NCI-H2081 (cell line): ENCODE measurements at places on chromosomes 1 and 21.

DNA sequence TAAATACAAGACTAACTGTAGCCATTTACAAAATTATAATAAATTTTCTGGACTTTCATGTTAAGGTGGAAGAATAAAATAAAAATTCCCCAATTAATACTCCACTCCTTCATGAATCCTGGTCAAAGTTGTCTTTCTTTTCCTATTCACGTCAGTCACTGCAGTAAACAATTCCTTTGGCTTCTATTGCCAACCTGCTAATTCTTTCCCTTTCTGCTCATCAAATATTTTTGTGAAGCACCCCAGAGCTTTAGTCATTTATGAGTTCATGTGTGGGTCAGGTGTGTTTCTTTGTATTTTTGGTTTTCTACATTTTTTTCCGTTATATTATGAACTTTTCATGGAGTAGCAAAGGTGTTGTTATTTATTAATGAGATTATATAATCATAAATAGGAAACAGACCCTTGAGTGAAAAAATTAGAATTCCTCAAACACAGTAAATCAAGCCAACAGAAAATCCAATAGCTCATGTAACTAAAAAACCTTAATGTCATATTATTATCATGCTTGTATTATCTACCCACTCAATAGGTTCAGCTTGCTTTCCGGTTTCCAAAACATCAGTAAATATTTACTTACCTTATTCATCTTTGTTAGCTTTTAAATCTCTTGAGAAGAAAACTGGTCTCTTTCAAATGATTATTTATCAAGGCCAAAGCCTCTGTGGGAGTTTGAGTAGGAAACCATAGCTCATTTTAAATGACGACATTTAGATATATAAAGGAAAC is 29.6 kb upstream of the PLA2G4A start:
- peak; percentile 44 for DNase-seq

DNA sequence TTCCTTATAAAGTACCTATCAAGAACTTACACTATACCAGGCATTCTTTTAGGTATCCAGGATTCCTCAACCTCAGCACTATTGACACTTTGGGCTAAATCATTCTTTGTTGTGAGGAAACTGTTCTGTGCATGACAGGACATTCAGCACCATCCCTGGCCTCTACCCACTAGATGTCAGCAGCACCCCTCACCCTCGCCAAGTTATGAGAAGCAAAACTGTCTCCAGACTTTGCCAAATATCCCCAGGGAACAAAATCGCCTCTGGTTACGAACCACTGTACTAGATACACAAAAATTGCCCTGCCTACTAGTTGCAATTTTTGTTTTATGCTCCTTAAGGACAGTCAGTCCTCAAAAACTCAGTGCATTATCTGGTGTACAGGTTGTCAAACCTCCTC is 35.7 kb downstream of the PALMD start:
- DNase-seq: no peak

DNA sequence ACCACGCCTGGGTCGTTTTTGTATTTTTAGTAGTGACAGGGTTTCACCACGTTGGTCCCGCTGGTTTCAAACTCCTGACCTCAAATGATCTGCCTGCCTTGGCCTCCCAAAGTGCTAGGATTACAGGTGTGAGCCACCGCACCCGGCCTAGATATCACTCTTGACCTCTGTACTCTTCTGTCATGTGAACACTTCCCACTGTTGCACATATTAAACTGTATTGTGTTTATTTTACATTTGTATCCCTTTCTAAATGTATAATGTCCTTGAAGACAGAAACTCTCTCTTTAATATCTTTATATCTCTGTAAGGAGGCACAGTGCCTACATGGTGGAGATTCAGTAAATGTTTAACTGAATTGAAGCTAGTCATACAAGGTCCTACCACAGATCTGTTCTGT is 19.3 kb upstream of the PSMD4 start:
- no peak for DNase-seq

DNA sequence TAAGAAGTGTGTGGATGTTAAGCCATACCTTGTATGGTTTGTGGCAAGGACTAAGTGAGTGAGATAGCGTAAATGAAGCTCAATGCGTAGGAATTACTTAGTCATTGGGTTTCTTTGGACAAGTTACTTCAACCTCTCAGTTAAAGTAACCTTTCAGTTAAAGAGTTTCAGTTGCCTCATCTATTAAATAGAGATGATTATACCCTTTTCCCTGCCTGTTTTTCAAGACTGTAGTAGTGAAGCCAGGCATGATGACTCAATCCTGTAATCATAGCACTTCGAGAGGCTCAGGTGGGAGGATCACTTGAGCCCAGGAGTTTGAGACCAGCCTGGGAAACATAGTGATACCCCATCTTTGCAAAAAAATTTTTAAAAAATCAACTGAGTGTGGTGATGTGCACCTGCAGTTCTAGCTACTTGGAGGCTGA is 6.3 kb downstream of the ZMPSTE24 start:
- DNase-seq: no peak

GRCh38 chr1:62373221-62373620 is 54.0 kb upstream of the KANK4 start:
- DNase-seq: no peak

DNA sequence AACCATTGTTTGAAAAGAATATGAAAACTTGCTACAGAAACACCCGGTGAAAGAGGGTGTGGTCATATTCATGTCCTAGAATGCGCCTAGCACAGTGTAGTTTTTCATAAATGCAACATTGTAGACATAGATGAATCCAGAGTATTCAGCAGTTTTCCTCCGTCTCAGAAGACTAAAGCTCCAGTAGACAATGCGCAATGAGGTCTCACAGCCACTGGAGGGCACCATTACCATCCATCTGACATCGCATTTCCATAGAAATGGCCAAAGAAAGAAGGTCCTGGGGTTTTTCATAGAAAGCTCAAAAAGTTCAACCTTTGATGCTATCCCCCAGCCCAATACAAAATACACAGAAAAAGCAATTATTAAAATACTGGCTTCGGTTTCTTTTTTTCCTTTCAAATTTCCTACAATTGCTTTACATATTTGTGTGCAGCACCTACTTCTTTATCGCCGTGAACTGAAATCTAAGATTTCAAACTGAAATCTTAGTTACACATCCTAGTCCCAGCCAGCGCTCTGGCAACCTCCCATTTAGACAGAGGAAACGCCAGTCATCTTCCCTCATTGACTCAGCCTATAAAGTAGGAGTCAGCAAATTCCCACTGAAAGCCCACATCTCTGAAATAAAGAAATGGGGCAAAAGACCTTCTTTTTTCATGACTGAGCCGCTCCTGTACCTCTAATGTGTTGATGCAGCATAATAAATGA is 3.9 kb upstream of the CD58 start:
- DNase-seq: peak; percentile 52

DNA sequence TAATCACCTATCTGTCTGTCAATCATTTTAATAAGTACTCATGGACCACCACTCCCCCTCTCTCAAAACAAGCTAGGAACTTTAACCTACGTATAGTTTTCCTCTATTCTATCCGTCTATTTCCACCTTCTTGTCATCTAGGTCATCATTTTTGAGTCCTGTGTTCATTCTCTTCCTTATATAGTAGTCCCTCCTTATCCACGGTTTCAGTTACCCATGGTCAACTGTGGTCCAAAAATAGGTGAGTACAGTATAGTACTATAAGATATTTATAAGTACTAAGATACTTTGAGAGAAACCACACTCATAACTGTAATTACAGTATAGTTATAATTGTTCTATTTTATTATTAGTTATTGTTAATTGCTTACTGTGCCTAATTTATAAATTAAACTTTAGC is 7.5 kb downstream of the PKN2 start:
- DNase-seq: no peak

GRCh38 chr1:84853741-84854721 is 39.0 kb downstream of the LPAR3 start:
- DNase-seq: no peak

GRCh38 chr1:110057963-110058518 is 12.4 kb downstream of the ALX3 start:
- no peak for DNase-seq

DNA sequence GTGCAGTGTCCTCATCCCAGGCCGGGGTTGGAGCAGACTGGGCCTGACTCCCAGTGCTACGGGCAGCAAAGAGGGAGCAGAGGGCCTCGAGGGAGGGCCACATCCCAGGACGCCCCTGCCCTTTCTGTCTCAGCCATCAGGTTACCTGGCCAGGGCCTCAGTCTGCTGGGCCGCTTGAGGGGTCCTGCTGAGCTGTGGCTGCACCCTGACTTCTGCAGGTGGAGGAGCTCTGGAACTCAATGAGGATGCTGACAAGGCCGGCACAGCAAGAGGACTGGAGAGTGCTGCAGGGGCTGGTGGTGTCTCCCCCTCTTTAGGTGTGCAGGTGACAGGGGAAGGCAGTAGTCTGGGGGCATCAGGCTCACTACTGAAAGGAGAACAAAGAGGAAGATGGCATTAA is 3.3 kb downstream of the ZNF692 start:
- no peak for DNase-seq

- no peak for DNase-seq
Observed at GRCh38 chr1:214453109-214453722, 98.2 kb downstream of the PTPN14 start.

DNA sequence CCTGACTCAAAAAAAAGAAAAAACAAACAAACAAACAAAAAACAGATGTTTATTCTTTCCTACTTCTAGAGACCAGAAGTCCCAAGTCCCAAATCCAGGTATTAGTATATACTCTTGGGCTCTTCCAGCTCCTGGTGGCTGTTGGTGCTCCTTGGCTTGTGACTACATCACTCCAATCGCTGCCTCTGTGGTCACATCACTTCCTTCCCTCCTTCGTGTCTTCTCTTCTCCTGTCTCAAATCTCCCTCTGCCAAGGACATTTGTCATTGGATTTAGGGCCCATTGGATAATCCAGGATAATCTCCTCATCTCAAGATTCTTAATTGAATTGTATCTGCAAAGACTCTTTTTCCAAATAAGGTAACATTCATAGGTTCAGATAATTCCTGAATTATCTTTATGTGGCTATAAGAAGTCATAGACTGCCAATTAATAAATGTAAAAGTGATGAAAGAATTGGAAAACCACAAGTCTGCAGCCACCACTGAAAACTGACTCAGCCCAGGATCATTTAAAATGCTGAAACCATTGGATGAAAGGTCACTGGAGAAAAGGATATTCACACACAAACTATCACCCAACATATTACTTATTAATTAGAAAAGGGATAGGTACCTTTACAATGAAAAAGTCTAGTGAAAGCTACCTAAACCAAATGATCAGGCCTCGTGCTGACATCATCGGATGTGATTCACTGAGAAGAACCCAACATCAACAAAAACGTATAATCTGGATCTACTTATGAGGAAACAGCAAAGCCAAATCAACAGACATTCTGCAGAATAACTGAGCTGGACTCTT is 67.1 kb downstream of the ZNF281 start:
- DNase-seq: no peak
